Iris pigment epithelial cell (primary cell): ENCODE measurements at places on chromosomes 3 and 15.

- DNase-seq: peak; percentile 74
These were observed 48.3 kb downstream of the MRPL3 start for GRCh38 chr3:131454501-131454900.

DNA sequence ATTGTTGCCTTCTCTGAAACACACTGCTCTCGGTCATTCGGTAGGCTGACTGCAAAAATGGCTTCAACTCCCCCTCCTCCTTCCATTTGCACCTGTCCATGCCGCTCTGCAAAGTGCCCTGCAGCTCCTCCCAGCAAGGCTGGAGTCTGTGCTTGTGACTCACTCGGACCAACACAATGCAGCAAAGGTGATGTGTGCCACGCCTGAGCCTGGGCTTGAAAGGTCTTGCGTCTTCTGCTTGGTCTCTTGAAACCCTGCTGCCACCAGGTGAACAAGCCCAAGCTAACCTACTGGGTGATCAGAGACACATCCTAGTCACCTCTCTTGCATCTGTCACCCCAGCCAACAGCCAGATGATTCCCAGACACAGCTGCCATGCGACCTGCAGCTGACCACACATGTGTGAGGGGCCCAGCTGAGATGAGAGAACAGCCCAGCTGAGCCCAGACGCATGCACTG is 71.1 kb downstream of the MGLL start:
- no peak for DNase-seq

DNA sequence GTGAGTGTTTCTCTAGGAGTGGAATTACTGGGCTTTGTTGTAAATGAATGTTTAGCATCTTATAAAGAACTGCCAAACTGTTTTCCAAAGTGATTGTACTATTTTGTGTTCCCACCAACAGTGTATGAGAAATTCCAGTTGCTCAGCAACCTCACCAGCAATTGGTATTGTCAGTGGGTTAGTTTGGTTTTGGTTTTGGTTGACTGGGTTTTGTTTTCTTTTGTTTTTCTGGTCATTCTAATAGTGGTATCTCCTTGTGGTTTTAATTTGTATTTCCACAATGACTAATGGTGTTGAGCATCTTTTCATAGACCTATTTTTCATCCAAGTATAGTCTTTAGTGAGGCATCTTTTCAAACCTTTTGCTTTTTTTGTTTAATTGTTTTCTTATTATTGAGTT is 27.1 kb downstream of the FILIP1L start:
- DNase-seq: peak; percentile 73

DNA sequence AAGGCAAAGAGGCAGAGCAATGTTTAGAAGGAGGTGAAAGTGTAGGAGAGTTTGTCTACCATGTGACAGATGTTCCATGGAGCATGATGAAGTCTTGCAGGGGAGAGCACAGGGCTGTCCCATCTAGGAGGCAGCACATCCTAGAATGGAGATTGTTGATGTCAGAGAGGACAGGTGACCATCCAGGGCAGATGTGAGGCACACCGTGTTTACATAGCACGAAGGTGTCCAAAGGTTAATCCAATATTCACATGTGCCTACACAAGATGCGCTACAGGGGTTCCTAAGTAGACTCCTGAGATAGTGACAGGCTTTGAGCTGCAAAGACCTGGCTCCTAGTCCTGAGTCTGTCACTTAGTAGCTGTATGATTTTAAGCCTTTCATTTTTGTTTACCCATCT is 219.3 kb upstream of the SLCO3A1 start:
- DNase-seq: no peak

DNA sequence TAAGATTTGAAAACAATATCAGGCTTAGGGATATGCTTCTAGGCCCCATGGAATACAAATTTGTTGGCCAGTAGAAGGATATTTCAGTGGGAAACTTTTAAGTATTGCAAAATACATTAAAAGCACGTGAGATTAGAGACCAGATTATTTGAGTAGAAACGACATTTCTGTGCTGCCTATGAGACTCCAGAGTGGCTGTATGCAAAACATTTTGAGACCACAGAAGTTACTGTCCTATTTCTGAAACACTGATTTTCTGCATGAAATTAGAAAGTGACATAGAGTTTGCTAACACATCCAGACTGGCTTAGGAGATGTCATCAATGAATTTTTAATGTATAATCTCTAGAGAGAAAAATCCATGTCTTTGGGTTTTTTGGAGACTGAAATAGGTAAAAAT is 99.8 kb downstream of the KCNH8 start:
- no peak for DNase-seq

DNA sequence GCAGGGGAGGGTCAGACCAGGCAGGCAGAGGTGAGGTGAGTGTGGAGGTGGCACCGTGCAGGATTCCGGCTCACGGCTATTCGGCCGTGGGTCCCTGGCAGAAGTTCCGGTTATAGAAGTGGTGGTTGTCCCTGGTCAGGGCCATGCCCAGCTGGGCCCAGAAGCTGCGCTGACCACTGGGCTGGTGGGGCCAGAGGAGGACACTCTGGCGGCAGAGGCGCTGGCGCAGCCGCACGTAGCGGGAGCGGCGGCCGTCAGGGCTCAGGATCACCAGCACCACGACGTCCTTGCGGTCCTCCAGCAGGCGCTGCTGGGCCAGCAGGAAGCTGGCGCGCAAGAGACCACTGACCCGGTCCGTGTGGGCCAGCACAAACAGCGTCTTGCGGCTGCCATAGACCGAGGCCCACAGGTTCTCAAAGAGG is 4.3 kb downstream of the TLR9 start:
- no peak for DNase-seq

DNA sequence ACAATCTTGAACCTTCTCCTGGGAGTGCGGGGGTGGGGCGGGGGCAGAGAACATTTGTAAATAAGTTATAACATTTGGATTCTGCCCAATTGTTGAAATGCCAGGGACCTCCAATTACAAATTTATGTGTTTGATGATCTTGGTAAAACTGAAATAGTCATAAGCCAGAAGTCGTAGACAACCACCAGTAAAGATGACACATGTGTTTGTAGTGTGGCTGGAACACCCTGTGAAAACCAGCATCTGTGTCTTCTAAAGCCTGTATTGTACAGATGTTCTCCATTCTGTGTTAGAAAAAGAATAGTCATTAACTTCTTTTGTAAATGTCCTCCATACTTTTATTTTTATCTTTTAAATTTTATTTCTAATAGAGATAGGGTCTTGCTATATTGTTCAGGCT is 61.8 kb downstream of the ARIH1 start:
- DNase-seq: no peak

DNA sequence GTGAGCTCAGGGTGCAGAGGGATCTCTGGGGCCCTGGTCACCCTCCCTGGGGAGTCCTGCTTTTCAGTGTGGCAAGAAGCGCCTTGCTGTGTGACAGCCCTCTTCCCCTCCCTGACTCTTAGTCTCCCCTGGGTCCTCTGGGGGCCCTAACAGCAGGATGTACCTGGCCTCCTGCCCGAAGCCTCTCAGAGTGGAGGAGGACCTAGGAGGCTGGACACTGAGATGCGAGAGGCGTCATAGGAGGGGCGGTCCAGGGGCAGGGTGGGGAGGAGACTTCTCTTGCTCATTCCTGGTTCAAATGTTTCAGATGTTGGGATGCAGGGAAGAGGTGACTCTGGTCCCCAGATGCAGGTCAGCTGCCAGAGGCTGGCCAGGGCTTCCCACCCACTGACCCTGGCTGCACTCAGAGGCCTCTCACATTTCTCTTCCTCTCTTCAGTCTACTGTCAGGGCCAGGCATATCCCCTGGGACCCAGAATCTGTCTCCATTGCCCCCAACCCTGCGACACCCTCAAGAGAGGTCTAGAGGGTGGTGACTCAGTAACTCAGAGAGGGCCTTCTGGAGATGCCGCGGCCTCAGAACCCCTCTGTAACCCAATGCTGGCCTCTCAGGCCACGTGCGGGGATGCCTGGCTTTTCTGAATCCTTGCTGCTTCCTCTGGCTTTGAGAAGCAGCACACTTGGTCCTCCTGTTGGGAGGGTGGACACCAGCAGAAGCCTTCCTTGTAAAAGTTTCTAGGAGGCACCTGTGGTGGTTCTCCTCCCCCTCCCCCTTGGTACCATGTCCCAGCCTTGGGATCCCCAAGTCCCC is 25.9 kb downstream of the SNX33 start:
- DNase-seq: peak; percentile 77

DNA sequence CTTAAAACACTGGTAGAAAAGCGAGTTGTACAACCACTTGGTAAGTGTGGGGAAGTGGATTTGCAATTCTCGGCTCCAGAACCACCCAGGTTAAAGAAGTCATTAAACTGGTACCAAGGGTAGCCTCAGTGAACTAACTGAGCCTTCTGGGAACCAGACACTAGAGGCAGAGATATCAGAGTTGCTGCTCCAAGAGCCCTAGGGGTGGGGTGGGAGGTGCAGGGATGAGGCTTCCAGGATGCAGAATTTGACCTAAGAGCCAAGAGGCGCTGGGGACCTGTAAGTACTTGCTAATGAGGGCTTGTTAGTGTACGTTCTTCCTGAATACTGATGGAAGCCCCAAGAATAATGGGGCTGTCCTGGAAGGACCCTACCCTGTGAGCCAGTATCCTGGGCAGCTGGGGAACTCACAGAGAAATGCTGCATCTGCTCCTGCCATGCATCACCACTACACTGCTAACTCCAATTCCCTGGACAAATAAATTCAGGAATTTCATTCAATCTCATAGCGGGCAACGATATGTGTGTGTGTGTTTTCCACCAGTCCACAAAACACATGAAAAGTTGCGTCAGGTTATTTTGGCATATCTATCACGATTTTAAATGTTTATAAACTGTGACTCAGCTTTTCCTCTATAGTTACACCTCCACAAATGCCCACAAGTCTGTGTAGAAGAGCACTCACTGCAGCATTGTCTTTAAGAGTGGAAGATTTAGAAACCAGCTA is 23.8 kb downstream of the STIMATE start:
- DNase-seq: peak; percentile 90

DNA sequence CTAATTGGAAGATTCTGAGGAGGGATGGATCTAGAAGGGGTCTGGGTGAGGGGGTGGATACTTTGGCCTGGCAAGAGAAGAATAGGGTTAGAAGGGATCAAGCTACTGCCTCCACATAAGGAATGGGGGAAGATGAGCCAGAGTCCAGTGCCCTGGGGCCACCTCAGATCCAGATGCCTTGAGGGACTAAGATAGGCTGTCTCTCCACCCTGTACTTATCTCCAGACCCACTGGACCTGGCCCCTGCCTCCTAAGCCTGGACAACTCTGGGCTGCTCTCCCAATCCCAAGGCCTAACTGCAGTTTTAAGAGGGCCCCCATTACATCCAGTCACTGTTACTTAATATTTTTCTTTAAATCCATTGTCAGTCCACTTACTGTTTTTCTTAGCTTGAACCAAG is 2.0 kb downstream of the DVL3 start:
- no peak for DNase-seq

GRCh38 chr3:58216496-58217195 is 5.9 kb upstream of the DNASE1L3 start:
- no peak for DNase-seq

GRCh38 chr3:142999881-143000280 is 1.5 kb upstream of the U2SURP start:
- no peak for DNase-seq

DNA sequence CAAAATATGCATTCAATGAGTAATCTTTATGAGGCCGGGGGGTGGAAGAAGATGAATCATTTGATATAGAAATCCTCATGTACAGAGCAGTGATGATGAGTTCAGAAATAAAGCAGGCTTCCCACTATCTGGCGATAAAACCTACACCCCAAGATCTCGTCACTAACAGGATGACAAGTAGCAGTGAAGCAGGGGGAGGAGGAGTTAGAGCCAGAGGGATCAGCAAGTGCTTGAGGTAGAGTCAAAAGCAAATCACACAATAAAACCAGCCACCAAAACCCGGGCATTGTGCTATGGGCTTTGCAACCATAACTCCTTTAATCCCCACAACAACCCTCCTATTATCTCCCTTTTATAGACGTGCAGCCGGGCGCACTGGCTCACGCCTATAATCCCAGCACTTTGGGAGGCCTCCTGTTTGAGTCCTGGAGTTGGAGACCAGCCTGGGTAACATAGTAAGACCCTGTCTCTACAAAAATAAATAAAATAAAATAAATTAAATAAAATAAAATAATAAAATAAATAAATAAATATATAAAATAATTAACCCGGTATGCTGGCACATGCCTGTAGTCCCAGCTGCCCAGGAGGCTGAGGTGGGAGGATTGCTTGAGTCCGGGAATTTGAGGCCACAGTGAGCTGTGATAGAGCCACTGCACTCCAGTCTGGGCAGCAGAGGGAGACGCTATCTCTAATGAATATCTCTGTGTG is 53.0 kb downstream of the STARD5 start:
- DNase-seq: peak; percentile 57

- DNase-seq: peak; percentile 41
These were observed 530.2 kb downstream of the SOX2 start for GRCh38 chr3:182241766-182242488.

DNA sequence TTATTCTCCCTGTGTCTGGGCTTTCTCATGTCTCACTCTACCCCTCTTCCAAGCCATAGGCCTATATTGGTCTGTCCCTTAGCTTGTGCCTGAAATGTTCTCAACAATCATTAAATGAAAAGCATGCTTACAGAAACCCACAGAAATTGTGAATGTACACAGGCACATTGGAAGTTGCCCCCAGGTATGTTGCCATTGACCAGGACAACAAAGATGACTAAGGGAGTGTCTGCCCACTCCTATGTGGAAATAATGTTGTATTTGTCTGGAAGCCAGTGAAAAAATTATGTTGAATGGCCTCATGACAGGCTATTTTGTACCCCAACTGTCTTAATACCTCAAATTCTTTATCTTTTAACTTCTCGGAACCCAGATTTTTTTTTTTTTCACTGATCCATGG is 102.0 kb downstream of the TPRG1 start:
- no peak for DNase-seq

DNA sequence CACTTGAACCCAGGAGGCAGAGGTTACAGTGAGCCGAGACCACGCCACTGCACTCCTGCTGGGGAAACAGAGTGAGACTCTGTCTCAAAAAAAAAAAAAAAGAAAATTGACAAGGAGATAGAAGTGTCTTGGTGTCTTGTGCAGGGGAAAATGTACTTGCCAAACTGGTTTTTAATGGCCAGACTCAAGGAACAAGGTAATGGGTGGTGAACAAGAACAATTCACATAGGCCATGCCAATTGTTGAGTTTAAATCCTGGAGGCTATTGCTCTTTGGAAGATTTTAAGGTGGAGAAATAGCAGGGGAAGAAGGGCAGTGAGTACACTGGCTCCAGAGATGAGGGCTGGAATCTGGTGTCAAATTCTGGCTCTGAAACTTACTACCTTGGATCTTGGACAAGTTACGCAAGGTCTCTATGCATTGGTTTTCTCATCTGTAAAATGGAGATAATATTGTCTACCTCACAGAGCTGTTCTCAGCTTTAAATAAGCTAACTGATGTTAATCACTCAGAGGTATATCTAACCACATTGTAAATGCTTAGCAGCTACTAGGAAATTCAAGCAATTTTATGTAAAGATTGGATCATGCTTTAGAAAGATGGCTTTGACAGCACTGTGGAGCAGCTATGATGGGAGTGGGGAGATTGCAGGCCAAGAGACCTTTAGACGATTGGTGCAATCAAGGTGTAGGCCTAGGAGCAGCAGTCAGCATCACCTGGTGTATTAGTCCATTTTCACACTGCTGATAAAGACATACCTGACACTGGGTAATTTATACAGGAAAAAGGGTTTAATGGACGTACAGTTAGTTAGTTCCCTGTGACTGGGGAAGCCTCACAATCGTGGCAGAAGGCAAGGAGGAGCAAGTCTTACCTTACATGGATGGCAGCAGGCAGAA is 78.3 kb downstream of the B3GALNT1 start:
- no peak for DNase-seq
